T-helper 17 cell (primary cell): ENCODE measurements at places on chromosomes 4 and X.

- no peak for DNase-seq
Observed at GRCh38 chr4:77465271-77465670, 140.3 kb upstream of the CXCL13 start.

- DNase-seq: peak; percentile 10
Observed at GRCh38 chrX:16123222-16123786, at the start of gene GRPR. Gene GRPR (plus strand): TSS chrX:16123565. CDS start chrX:16123954, 389 bp downstream.

GRCh38 chrX:20061855-20062254 is 54.9 kb downstream of the MAP7D2 start:
- DNase-seq: no peak

DNA sequence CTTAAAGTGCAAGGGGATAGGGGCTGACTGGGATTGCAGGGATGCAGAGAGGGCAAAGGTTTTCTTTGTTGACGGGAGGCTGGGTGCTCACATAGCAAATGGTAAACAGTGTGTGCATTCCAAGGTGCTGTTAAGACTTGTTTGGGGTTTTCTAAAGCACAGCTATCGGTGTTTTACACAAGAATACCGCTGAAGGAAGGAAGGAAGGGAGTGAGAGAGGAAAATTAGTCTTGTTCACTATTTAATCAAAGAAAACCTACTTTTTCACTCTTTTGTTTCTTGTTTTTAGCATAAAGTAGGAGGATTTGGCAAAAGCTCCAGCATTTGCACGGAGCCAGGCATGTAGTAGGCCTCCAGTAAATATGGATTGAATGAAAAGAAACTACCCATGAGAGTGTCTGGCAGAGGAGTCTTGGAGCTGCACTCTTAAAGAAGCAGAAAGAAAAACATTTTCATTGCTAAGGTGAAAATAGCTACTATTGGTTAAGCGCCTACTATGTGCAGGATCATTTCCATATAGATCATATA is 99.7 kb downstream of the FIP1L1 start:
- no peak for DNase-seq

- DNase-seq: no peak
Observed at GRCh38 chrX:28981952-28982351, 394.7 kb downstream of the IL1RAPL1 start.

GRCh38 chrX:70262952-70263567 is 3.1 kb upstream of the P2RY4 start:
- no peak for DNase-seq

DNA sequence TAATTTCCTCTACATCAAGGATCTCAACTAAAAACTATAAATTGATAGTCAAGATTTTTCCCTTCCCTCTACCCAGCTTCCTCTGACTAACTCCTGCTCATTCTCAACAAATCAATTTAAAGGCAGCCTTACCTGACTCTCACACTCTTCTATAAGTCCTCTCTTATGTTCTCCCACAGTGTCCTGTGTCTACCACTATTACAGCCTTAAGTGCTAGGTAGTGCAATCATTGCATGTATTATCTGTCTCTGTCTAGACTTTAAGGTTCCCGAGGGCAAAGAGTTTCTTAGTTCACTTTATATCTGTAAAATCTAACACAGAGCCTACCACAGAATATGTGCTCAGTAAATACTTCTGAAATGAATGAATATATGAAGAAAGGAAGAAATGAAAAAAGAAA is 123.7 kb downstream of the BTC start:
- no peak for DNase-seq

GRCh38 chrX:78452356-78452755 is 124.9 kb upstream of the CYSLTR1 start:
- no peak for DNase-seq

GRCh38 chr4:41590591-41590990 is 52.6 kb downstream of the LIMCH1 start:
- DNase-seq: no peak

GRCh38 chr4:23819041-23819511 is 70.8 kb downstream of the PPARGC1A start:
- no peak for DNase-seq

GRCh38 chr4:99437723-99438404 is 2.7 kb upstream of the ADH7 start:
- DNase-seq: no peak
